ENCODE measurements at places on chromosomes 7 and 10. TPM values are rescaled to one million over a fixed set of nuclear protein-coding genes. Genes with fewer than 3 reads are reported as not detected.

Gene IRF5
- 4.6 TPM for total RNA-seq

Gene PSPH
- total RNA-seq, result 8.7 TPM

Gene RABGEF1
- 9.4 TPM for total RNA-seq

GRCh38 chr7:351256-351655 is 61.3 kb downstream of the FOXL3 start:
- H3K27me3 ChIP-seq, result no peaks in the 10 kb centered on the region
- no peaks in the 10 kb centered on the region for H3K36me3 ChIP-seq
- H3K4me3 ChIP-seq, result no peak overlapping the region
- no peak overlapping the region for H3K27ac ChIP-seq
- no peak for DNase-seq

DNA sequence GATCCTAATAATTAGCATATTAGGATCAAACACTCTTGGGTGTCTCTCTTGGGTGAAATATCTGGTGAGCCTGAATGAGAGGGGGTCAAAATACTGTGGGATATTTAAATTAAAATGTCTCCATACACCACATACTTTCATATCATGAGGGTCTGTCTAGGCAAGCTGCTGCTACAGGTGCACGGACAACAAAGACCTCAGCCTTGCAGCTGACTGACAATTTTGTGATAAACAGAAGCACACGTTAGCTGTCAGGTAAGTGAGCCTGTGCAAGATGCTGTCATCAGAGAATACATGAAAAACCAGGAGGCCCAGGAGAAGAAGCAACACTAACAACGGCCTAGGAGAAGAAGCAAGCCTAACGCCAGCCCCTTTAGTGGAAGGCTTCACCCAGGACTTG is 247.5 kb downstream of the ADARB2 start:
- H3K36me3 ChIP-seq, result no peaks in the 10 kb centered on the region
- no peaks in the 10 kb centered on the region for H3K27me3 ChIP-seq
- no peak overlapping the region for H3K4me3 ChIP-seq
- H3K4me1 ChIP-seq, result no peaks in the 10 kb centered on the region

- H3K4me1 ChIP-seq, result no peaks in the 10 kb centered on the region
- H3K4me3 ChIP-seq, result no peak overlapping the region
- no peak for DNase-seq
- no peaks in the 10 kb centered on the region for H3K27me3 ChIP-seq
- H3K36me3 ChIP-seq, result no peaks in the 10 kb centered on the region
Observed at GRCh38 chr7:156496363-156496769, 144.2 kb upstream of the RNF32 start.

DNA sequence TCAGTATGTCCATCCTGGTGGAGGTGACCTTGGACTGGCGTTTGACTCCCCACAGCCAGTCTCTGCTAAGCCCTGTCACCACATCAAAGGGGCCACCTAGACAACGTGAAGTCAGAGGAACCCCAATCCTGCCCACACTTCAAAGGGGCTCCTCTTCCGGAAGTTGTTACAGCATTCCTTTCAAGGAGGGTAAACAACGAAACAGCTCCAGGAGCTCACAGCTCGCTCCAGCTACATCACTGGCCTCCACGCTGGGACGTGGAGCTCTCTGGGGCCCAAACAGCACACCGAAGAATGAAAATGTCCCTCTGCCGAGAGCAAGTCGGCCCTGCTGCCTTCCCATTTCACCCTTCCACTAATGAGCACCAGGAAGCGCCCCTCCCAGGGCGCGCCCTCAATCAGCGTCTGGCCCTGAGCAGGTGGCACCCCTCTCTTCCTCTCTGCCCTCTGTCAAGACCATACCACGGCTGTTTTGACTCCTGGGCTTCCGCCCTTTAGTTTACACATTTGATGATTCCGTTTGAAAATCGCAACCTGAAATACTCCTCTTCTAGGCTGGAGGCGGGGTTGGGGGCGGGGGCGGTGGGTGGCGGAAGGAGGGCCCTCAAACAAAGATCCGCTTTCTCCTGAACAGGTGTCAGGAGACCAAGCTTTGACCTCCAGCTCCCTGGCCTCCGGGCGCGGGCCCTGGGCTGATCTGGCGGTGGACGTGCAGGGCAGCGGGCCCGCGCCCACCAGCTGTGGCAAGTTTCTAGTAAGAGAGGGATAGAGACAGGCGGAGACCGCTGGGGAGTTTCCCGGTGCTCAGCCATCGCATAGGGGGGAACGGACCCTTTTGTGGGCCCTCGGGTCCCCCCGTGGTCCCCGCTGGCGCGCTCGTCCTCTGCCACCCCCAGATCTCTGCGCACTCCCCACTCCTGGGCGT is 53.1 kb upstream of the KDM7A start:
- peak overlapping the region; percentile 33 for H3K27ac ChIP-seq
- no peaks in the 10 kb centered on the region for H3K27me3 ChIP-seq
